CD4-positive, alpha-beta T cell treated with Interleukin-17A for 4 hours (primary cell): ENCODE measurements at places on chromosomes 1 and 21.

- DNase-seq, result peak; percentile 6
Measured at GRCh38 chr1:9767964-9768668, 55.6 kb downstream of the CLSTN1 start.

DNA sequence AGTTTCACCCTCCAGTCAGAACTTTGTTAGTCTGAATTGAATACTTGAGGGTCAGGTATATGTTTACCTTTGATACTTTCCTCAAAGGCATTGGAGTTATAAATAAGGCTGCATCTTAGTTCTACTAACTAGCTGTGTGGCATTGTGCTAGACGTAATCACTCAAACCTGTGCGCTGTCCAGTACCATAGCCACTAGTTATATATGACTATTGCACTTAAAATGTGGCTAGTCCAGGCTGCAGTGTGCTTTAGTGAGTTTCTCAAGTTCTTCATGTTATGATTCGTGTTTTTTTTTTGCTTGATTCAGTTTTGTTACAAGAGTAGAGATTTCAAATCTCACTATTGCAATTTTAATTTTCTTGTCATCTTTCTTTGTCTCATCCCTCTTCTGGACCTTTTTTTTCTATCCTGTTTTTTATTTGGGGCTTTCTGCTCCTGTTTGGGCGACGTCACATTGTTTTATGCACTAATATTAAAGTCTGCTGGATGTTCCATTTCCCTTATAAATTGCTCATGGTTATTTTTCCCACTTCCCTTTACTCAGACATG, 5.7 kb downstream of the MAN1A2 start:
- DNase-seq, result no peak

DNA sequence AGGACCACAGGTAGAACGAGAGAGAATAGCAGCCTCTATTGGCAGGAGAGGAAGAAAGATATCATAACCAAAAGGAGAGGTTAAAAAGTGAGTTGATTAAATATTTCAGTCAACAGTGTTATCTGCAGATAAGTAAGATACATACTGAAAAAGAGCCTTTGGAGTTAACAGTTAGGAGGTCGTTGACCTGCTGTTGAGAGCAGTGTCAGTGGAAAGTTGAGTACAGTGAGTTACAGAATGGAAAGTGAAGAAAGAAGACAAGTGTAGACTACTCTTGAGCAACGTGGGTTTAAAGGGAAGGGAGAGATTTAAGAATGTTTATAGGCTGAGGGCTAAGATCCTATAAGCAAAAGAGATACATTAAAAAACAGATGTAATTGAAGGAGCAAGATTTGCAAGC, 30.2 kb downstream of the GNAT2 start:
- no peak for DNase-seq

- DNase-seq, result no peak
Measured at GRCh38 chr21:23249760-23250159, 2251.6 kb downstream of the NCAM2 start.

DNA sequence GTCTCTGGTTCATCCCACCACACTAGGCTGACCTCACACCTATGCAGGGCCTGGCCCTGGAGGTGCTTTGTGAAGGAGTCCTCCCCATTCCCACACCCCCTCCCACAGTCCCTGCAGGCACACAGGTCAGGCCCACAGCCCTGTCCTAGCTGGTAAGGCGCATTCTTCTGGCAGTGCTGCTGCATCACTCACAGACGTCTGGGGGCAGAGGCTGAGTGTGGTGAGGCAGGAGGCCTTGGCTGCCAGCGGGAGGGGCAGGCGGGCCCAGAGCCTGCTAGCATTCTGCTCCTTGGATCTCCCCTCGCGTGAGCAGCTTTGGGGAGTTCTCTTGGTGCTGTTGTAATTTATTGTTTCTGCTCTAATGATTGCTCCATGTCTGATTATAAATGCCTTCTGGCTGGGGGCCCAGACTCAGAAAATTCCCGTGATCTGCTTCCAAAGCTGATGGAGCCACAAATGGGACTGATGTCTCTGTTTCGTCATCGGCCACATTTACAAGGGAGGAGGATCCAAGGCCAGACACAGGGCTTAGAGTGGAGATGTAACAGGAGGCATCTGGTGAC, 62.9 kb downstream of the TRABD2B start:
- DNase-seq, result no peak

GRCh38 chr1:231786126-231786525, 159.5 kb downstream of the DISC1 start:
- no peak for DNase-seq

- peak; percentile 74 for DNase-seq
Measured at GRCh38 chr1:32215629-32216480, 6.3 kb downstream of the TMEM234 start.

DNA sequence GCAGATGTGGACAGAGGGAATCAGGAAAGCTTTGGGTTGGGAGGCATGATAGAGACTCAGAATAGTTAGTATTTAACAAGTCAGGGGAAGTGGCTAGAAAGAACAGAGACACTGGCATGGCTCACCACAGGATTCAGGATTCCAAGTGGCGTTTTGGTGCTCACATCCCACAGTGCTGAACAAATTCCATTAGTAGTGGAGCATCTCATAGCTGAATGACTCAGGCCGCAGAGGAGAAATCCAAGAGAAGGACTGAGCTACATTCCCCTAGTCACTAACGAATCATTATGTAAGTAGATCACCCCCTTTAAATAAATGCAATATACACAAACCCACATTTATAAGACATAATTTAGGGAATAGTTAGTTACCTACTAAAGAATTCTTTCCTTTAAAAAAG, 5.0 kb upstream of the KCNJ9 start:
- no peak for DNase-seq

- no peak for DNase-seq
Measured at GRCh38 chr1:27588256-27589232, 15.4 kb downstream of the AHDC1 start.
